Right atrium auricular region (tissue), 2 donors: ENCODE measurements at places on chromosomes 16 and 17.

DNA sequence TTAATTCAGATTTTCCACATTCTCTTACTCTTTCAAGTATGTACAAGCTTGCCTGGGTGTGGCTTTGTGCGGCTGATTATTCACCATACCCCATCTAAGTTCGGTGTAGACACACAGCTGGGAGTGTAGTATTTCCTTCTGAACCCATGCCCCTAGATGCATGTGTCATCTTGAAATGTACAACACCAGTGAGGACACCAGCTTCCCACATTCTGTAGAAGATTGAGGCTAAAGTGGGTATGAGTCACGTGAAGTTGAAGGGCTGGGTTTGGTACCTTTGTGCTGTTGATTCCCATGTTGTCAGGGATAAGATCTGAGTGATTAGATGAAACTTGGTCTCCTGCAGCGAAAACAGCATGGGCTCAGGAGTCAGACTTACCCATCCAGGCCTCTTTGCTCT is 14.6 kb upstream of the DHX8 start:
- H3K27ac ChIP-seq = no peak overlapping the region
- H3K36me3 ChIP-seq = no peaks in the 10 kb centered on the region
- no peaks in the 10 kb centered on the region for H3K27me3 ChIP-seq
- no peak for DNase-seq

- H3K4me3 ChIP-seq = peak within 1 kb of the TSS; percentile 90
These were observed at the start of gene RNF213 for GRCh38 chr17:80260791-80261158. Gene RNF213 (plus strand): TSS chr17:80260852. CDS start chr17:80263682, 2,830 bp downstream.

GRCh38 chr17:1802429-1802828 is 27.3 kb downstream of the SMYD4 start:
- H3K27me3 ChIP-seq = no peaks in the 10 kb centered on the region
- H3K27ac ChIP-seq = no peak overlapping the region
- H3K36me3 ChIP-seq = peaks cover 14% of the 10 kb centered on the region
- DNase-seq = no peak

GRCh38 chr17:18028114-18028951 is 10.6 kb downstream of the ATPAF2 start:
- H3K27ac ChIP-seq = peak overlapping the region; percentile 79
- H3K36me3 ChIP-seq = no peaks in the 10 kb centered on the region
- no peak for DNase-seq
- H3K4me3 ChIP-seq = no peak overlapping the region
- peaks cover 52% of the 10 kb centered on the region for H3K4me1 ChIP-seq

DNA sequence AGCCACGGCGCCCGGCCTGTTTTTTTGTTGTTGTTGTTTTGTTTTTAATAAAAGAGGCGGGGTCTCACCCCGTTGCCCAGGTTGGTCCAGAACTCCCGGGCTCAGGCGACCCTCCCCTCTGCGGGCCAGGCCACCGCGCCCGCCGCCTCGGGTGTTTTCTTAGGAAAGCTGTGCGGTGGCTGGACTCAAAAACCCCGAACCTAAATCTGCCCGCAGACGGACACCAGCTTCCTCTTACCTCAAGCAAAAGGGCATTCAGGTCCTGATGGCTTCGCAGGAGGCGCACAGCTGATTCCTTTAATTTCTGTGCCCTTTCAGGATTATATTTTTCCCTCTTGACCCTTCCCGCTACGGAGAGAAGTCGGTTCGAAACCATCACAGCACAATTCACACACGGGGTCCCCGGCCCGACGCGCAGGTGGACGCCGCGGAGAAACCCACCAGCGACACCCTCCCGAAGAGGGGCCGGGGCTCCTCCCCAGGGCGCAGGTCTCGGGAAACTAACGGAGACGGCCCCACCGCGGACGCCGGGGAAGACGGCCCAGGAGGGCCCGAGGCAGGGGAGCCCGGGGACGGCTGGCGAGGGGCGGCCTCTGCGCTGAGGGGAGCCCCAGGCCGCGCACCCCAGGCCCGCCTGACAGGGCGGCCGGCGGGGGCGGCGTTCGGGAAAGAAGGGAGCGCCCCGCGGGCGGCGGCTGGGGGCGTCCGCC is 653 bp downstream of the FANCA start:
- no peak overlapping the region for H3K27ac ChIP-seq
- no peak for DNase-seq
- no peaks in the 10 kb centered on the region for H3K4me1 ChIP-seq
- no peaks in the 10 kb centered on the region for H3K36me3 ChIP-seq

GRCh38 chr17:44556166-44556831 is 985 bp upstream of the FZD2 start:
- no peaks in the 10 kb centered on the region for H3K27me3 ChIP-seq
- peaks cover 23% of the 10 kb centered on the region for H3K4me1 ChIP-seq
- DNase-seq = no peak
- H3K36me3 ChIP-seq = no peaks in the 10 kb centered on the region
- peak overlapping the region; percentile 80 for H3K27ac ChIP-seq

DNA sequence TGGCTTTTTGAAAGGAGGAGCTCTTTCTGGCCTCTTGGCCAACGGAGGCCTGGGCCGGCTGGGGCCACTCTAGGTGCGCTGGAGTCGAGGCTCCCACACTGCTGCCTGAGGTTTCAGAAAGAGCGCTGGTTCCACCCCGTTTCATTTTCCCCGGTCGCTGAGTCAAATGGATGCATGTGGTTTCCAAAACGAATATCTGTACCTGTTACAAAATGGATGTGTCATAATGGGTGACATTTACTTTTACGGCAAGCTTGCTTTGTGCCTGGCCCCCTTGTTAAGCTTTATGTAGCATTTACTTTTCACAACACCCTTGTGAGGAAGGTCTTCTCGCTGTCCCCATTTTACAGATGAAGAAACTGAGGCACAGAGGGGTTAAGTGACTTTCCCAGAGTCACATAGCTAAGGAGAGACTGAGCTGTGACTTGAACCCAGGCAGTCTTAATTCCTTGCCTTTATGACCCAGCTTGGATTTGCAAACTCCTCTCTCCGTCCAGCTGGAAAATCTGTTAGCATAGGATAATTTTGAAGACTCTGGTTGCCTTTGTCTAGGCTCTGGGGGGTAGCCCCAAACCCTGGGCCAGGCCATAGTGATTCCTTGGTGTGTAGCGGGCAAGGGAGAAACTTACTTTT is 10.6 kb downstream of the KSR1 start:
- no peak overlapping the region for H3K27ac ChIP-seq
- no peak overlapping the region for H3K4me3 ChIP-seq
- DNase-seq = no peak
- H3K4me1 ChIP-seq = no peaks in the 10 kb centered on the region

GRCh38 chr16:31453255-31454204 is 5.8 kb upstream of the ARMC5 start:
- H3K27ac ChIP-seq = peak overlapping the region; percentile 70
- H3K36me3 ChIP-seq = no peaks in the 10 kb centered on the region
- H3K27me3 ChIP-seq = no peaks in the 10 kb centered on the region
- peak; percentile 83 for DNase-seq
- peaks cover 72% of the 10 kb centered on the region for H3K4me1 ChIP-seq

DNA sequence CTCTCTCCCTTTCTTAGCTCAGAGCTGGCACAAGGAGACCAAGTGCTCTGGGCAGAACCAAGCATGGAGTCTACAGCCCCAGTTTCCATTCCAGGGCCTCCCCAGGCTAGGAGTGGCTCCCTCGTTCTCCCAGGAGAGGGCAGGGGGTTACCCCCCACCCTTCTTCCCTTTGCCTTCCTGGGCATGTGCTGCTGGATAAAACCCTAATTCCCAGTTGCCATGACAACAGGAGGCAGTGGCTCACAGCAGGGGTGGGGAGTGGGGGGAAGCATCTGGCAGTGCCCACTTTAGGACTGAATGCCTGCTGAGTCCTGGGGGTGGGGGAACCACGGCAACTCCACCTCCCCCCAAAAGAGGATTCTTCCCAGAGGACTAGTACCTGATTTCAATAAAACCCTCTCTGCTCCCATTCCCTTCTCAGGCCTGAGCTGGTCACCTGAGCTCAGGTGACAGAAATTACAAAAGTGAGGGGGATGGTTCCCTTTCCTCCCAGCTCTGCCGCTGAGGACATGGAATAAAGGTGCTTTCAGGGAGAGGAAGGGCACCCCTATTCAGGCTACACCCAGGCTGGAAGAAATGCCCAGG is 1.8 kb downstream of the MPP2 start:
- H3K27me3 ChIP-seq = no peaks in the 10 kb centered on the region
- no peaks in the 10 kb centered on the region for H3K4me1 ChIP-seq
- no peaks in the 10 kb centered on the region for H3K36me3 ChIP-seq
- H3K4me3 ChIP-seq = peak overlapping the region; percentile 84

- no peaks in the 10 kb centered on the region for H3K36me3 ChIP-seq
- no peak for DNase-seq
These were observed 9.6 kb upstream of the DLX4 start for GRCh38 chr17:49959183-49959935.

GRCh38 chr16:2779978-2780898 is 3.2 kb upstream of the ELOB start:
- no peak overlapping the region for H3K4me3 ChIP-seq
- peaks cover 32% of the 10 kb centered on the region for H3K4me1 ChIP-seq
- H3K27ac ChIP-seq = no peak overlapping the region
- DNase-seq = no peak
- no peaks in the 10 kb centered on the region for H3K36me3 ChIP-seq
- H3K27me3 ChIP-seq = no peaks in the 10 kb centered on the region

DNA sequence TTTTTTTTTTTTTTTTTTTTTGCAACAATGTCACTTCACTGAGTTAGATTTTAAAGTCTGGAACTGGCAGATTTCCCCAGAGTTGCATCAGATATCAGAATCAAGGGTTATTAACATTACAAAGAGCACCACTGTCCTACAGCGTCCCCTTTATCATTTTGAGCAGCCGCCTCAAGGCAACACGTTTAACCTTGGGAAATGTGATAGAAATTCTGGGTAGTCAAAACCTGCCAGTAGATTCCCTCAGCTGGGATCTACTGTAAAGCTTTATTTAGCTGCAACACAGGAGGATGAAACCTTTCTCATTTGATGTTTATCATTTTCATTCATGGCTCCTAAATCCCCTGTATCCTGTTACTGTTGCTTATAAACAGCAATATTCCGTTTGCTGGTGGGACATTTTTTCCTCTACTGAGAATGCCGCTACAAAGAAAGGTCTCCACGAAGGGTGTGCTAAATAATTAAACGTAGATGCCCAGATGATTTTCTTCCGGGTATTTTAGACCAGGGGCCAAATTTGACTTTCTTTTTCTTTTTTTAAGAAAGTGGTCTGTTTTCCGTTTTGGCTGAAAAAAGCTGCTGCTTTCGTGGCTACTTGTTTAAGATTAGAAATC is 436.1 kb upstream of the GOT2 start:
- H3K4me3 ChIP-seq = no peak overlapping the region
- no peak overlapping the region for H3K27ac ChIP-seq
- no peaks in the 10 kb centered on the region for H3K4me1 ChIP-seq

GRCh38 chr16:19044769-19045168 is 22.6 kb upstream of the COQ7 start:
- H3K27me3 ChIP-seq = no peaks in the 10 kb centered on the region
- H3K27ac ChIP-seq = no peak overlapping the region
- DNase-seq = no peak
- H3K36me3 ChIP-seq = no peaks in the 10 kb centered on the region
- H3K4me3 ChIP-seq = no peak overlapping the region

- no peaks in the 10 kb centered on the region for H3K36me3 ChIP-seq
- H3K4me3 ChIP-seq = no peak overlapping the region
- no peaks in the 10 kb centered on the region for H3K4me1 ChIP-seq
These were observed 11.7 kb upstream of the HEATR6 start for GRCh38 chr17:60090417-60090816.

- H3K27ac ChIP-seq = no peak overlapping the region
- no peaks in the 10 kb centered on the region for H3K27me3 ChIP-seq
- H3K4me1 ChIP-seq = no peaks in the 10 kb centered on the region
- no peak overlapping the region for H3K4me3 ChIP-seq
- no peak for DNase-seq
These were observed 85.2 kb downstream of the C16orf78 start for GRCh38 chr16:49458656-49459445.

DNA sequence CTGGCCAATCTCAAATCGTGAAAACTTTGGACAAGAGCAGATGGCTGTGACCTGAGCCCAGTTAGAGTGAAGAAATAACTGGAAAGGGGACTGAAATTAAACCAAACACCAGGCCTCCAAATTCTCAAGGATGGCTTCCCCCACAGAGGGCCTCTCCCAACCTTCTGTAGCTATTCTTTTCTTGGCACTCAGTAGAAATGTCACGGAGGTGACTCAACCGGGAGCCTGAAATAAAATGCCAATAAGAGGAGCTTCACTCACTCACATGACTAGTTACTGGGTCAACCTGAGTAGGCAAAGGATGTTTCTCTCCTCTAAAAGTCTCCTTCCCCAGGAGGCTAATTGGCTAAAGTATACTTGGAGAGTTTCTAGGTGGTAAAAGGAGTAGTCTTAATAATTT is 230.7 kb downstream of the MAF start:
- H3K27me3 ChIP-seq = no peaks in the 10 kb centered on the region
- no peaks in the 10 kb centered on the region for H3K36me3 ChIP-seq
- DNase-seq = no peak
- no peak overlapping the region for H3K4me3 ChIP-seq
- no peak overlapping the region for H3K27ac ChIP-seq

DNA sequence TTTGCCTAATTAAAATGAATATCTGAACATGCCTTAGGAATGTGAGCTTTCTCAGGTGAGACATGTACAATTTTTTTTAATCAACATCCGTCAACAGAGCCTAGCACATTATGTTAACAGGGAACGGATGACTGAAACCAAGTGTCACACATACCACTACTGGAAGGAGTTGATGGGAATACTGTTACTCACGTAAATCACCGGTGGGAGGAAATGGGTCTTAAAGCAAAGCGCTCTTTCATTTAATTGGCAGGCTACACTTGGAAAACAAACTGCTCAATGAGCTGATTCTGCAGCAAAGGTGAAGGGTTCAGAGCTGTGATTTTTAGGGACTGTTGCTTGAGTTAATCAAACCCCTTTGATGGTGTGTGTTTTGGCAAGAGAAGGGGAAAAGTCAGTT is 4.8 kb downstream of the CPPED1 start:
- no peak overlapping the region for H3K4me3 ChIP-seq
- no peaks in the 10 kb centered on the region for H3K4me1 ChIP-seq
- no peak for DNase-seq
- no peaks in the 10 kb centered on the region for H3K36me3 ChIP-seq
- H3K27me3 ChIP-seq = no peaks in the 10 kb centered on the region
- no peak overlapping the region for H3K27ac ChIP-seq

- H3K36me3 ChIP-seq = no peaks in the 10 kb centered on the region
- no peaks in the 10 kb centered on the region for H3K4me1 ChIP-seq
- no peaks in the 10 kb centered on the region for H3K27me3 ChIP-seq
- DNase-seq = no peak
- H3K4me3 ChIP-seq = no peak overlapping the region
These were observed 43.1 kb downstream of the HS3ST3A1 start for GRCh38 chr17:13558588-13558987.

GRCh38 chr17:50044483-50044882 is 11.4 kb upstream of the ITGA3 start:
- no peak for DNase-seq
- H3K4me1 ChIP-seq = peaks cover 20% of the 10 kb centered on the region
- H3K4me3 ChIP-seq = no peak overlapping the region
- peak overlapping the region; percentile 26 for H3K27ac ChIP-seq

- no peaks in the 10 kb centered on the region for H3K4me1 ChIP-seq
- H3K36me3 ChIP-seq = peaks cover 33% of the 10 kb centered on the region
- no peak for DNase-seq
- H3K27ac ChIP-seq = peak overlapping the region; percentile 86
- peak overlapping the region; percentile 99 for H3K4me3 ChIP-seq
These were observed 502 bp downstream of the FAAP100 start for GRCh38 chr17:81551458-81552243.

- H3K27ac ChIP-seq = no peak overlapping the region
- H3K4me1 ChIP-seq = no peaks in the 10 kb centered on the region
- H3K36me3 ChIP-seq = no peaks in the 10 kb centered on the region
- H3K27me3 ChIP-seq = no peaks in the 10 kb centered on the region
These were observed 5.8 kb downstream of the P2RX5 start for GRCh38 chr17:3690094-3690715.
